Left ventricle myocardium inferior (tissue), 1 donor: ENCODE measurements at places on chromosomes 1 and 21. TPM values are rescaled to one million over a fixed set of nuclear protein-coding genes. Genes with fewer than 3 reads are reported as not detected.

DNA sequence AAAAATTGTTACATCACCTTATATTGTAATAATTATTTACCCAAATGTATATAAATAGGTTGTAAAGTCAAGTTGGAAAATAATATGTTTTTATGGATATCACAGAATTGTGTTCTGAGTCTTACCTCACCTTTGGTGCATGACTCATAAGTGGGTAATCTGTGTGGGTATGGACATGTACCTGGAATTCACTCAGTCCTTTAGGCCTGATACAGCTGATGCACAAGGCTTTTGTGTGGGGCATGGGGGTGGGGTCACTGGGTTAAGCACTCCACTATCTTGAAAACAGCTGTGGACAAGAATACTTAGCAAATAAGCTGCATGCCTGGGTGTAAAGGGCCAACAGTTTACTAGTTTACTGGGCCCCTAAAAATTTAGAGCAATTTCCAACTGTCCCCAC, 34.4 kb downstream of the INKA2 start:
- DNase-seq: no peak

PTTG1IP gene
- total RNA-seq: 171 TPM

NID1 gene
- 40.4 TPM for total RNA-seq

DISC1 gene
- total RNA-seq: 3.5 TPM

NCSTN gene
- 53.6 TPM for total RNA-seq
